Stimulated activated CD4-positive, alpha-beta T cell treated with anti-CD3 and anti-CD28 coated beads, Interleukin-1b, Interleukin-23, amount 100 ng/mL, for 48 hours (primary cell): ENCODE measurements at places on chromosomes 2 and 18.
A peak's percentile ranks its signal among the peaks of the same experiment; 100 is the strongest.

DNA sequence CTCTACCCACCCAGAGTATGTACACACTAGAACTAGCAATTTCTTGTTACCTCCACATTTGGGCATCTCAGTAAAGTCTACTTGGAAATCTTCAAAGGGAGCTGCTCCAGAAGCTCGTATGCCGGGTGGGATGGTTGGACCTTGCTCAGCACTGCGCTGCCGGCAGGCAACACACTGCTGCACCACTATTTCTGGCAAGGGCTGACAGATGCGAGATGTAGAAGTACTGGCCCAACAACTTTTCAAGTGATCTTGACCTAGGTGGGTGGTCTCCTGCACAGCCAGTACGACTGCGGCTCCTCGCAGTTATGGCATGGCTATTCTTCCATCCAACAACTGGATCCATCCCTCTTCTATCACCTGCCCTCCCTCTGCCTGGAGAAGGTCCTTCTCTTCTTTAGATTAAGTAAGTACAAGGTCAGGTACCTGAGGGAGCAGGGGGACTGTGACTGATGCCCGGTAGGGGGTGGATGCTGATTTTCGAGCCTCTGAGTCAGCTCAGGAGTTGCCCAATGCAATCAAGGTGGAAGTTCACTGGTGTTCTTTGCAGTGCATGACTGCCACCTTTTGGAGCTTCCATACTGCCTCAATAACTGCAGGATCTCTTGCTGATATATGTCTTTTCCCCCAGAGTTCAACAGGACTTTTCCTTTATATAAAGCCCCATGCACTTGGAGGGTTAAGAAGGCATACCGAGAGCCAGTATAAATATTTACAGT, 100.4 kb upstream of the SLC1A4 start:
- no peak for DNase-seq

- no peak for DNase-seq
These were observed 11.8 kb downstream of the ARHGAP15 start for GRCh38 chr2:143140864-143141661.

DNA sequence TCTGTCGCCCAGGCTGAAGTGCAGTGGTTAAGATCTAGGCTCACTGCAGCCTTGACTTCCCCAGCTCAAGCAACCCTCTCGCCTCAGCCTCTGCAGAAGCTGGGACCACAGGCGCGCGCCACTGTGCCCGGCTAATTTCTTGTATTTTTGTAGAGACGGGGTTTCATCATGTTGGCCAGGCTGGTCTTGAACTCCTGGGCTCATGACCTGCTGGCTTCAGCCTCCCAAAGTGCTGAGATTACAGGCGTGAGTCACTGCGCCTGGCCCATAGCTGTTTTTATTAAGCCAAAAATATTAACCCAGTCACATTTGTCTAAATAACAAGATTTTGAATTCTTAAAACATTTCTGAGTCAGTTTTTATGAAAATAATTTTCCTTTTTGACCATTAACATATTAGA, 6.3 kb upstream of the SFT2D3 start:
- DNase-seq = no peak

DNA sequence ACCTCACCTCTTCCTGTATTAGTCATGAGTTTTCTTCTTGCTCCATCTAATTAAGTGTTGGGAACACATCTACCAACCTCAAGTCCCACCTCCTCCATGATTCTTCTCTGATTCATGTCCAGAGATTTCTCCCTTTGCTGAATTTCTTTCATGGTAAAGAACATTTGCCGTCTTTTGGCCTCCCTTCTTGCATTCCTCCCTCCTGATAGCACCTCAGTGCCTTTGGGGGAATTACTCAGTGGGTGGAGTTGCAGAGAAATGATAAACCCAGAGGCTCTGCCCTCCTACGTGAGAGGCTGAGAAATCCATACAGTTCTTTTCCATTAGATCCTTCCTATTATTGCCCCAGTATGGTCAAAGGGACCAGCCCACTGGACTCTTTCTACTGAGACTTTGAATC, 651.9 kb downstream of the SLC4A3 start:
- DNase-seq = no peak

GRCh38 chr2:51981783-51982182, 949.9 kb upstream of the NRXN1 start:
- no peak for DNase-seq

- no peak for DNase-seq
These were observed 47.9 kb upstream of the FANCL start for GRCh38 chr2:58289029-58289428.

DNA sequence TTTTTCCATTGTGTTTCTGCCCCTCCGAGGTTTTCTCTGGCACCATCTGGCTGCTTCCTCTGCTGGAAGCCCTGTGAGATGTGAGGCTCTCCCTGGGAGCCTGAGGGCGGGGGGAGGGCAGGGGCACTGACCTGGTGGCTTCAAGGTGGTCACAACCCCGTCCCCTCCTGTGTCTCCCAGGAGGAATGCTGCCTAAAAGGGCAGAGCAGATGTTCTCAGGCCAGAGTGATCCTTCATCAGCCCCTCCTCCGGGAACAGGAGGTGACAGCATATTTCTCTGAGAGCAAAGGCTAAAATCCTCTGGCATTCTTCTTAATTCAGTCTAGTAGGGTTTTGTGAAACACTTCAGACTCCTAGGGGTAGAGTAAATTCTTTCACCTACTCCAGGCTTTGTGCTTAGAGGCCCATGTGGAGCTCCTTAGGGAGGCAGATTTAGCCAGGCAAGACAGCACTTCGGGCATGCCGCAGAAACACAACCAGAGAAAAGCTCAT, 18.3 kb upstream of the GREB1 start:
- no peak for DNase-seq

GRCh38 chr2:39778233-39778632, 825 bp downstream of the THUMPD2 start:
- DNase-seq = no peak

- DNase-seq = no peak
These were observed 54.9 kb downstream of the PRKRA start for GRCh38 chr2:178395941-178396570.

DNA sequence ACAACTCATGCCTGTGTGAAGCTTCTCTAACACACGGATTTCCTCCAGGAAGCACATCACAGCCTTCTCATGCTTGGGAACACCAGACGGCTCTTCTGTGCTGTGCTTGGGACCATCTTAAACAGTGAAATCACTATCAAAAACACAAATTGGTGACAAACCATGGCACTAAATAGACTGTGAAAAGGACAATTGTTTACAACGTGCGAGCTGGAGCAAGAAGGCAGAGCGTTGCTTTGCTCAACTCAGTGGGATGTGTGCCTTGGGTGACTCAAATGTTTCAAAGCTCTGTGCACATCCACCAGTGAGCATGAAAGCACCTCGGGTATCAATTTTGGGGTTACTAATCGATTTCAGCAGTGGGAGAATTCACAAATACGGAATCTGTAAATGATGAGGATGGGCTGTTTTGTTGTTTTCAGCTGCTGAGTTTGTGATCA, 182.4 kb upstream of the ARL4C start:
- DNase-seq = no peak

- no peak for DNase-seq
These were observed 747.5 kb upstream of the ZEB2 start for GRCh38 chr2:145267451-145267850.

- no peak for DNase-seq
These were observed 106.9 kb upstream of the OTOS start for GRCh38 chr2:240247241-240247867.

DNA sequence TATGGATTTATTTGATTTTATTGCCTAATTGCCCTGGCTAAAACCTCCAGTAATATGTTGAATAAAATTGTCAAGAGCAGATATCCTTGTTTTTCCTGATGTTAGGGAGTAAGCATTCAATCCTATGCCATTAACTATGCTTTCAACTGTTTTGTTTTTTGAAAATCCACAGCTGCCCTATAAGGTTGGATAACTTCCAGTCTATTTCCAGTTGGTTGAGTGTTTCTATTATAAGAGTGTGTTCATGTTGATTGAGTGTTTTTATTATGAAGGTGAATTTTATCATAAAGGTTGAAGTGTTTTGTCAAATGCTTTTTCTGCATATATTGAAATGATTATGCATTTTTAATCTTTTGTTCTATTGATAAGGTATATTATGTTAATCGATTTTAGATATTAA, 149.9 kb upstream of the SCN7A start:
- no peak for DNase-seq

DNA sequence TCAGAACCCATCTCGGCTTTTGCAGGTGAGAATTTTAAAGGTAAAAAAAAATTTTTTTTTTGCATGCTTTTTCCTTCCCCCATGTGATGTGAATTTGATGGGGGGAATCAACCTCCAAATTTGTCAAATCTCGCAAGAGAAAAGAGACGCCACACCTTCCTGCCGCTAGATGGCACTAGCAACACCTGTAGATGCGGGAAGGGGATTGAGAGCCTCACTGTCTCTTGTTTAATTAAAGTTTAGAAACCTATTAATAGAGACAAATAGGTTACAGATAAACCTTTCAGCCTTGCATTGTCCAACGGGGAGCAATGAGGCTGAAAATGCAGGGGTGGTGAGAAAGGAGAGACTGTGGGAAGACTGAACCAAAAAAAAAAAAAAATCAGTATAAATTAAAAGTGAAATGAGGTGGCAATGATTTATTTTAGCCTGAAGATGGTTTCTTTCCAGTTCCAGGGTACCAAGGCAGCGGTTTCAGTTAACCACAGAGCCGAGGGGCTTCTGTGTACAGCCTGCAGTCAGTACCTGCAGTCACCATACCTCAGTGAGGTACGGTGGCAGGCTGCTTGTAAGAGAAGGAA, 84.6 kb downstream of the NRP2 start:
- DNase-seq = peak; percentile 37

- DNase-seq = no peak
These were observed 213.2 kb downstream of the HDAC4 start for GRCh38 chr2:239187464-239188253.

DNA sequence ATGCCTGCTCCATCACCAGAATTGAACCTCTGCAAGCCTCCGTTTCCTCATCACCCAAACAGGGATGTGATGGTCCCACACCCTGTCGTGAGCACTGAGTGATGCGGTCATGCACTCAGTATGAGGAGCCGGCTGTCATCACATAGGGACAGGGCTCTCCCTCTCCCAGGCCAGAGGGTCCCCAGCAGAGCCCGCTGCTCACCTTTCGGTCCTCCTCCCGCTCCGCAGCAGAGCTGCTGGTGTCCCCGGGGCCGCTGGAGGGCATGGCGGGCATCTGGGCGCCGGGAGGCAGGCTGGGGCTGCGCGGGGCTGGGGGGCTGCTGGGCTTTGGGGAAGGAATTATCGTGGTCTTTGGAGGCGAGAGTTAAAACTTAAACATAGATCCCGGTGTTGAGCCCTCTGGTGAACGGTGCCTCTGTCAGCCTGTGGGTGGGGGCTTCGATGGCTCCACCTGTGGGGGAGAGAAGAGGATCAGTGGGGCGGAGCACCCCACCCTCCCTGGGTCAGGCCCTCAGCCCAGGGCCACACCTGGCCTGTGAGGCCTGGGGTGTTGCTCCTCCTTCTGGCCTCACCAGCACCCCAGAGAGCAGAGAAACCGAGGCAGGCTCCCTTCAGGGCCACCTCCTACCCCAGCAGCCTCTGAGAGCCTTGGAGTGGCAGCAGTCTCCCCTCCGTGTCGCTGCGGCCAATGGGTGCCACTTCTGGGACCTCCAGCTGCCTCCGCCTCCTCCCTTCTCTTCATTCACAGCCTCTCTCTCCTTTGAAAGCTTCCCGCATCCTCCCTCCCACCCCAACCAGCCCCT, 27.8 kb downstream of the DNMT3A start:
- no peak for DNase-seq

DNA sequence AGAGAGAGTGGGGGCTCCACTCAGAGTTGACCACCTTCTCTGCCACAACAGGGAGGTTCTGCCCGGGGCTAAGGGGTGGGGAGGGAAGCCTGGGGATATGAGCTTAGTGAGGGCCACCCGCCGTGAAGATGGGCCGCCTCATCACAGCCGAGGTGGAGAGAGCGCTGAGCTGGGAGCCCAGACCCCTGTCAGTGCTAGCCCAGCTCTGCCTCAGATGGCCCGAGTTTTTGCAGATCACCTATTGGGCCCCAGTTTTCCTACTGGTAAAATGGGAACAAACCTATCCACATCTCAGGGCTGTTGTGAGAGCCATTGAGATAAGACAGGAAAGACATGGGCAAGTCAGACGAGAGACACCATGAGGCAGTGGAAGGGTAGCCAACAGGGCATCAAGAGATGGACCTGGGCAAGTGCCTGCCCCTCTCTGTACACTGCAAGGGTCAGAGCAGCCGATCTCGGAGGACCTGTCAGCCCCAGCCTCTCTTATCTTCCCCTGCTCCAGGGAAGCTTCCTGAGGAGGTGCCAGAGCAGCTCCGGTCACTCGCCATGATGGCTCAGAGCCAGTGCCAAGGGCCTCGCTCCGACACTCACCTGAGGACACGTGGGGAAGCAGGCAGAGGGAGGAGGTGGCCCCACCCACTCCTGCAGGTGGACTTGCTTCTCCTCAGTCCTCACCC, 88.9 kb downstream of the MCFD2 start:
- no peak for DNase-seq

- no peak for DNase-seq
These were observed 26.4 kb downstream of the KCNIP3 start for GRCh38 chr2:95323347-95324155.

DNA sequence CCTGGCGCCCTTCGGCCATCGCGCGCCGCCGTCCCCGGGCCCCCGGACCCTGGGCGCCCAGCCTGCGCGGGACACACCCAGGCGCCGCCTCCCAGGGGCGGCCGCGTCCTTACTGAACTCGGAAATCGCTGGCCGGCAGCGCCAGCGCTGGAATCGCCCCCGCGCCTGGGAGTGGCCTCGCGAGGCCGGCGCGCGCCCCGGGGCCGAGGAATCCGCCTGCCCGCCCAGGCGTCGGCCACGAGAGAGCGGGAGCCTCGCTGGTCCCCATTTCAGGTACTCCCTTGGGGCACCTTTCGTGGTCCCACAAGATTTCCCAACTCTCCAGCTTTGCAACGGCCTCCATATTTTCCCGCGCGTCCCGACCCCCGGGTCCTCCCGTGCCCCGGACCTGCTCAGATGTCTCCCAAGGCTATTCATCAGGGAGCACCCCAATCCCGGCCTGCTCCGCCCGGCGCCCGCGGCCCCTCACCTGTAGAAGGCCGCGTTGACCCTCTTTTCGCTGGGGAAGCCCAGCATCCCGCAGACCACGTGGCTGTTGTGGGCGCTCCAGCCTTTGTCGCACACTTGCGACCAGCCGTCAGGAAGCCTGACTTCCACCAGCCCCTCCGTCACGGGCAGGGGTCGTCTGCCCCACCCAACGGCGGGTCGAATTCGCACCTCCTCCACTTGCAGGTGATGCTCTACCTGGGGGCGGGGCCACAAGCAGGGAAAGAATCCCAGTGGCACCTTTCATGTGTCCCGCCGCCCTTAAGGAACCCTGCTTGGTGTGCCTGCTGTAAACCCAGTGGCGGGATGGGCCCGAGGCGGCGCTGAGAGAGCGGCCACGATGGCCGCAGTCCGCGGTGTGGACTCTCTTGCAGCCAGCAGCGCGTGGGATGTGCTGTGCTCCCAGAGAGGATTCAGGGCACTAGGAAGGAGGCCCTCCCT, 4.6 kb downstream of the LOXL3 start:
- DNase-seq = no peak

DNA sequence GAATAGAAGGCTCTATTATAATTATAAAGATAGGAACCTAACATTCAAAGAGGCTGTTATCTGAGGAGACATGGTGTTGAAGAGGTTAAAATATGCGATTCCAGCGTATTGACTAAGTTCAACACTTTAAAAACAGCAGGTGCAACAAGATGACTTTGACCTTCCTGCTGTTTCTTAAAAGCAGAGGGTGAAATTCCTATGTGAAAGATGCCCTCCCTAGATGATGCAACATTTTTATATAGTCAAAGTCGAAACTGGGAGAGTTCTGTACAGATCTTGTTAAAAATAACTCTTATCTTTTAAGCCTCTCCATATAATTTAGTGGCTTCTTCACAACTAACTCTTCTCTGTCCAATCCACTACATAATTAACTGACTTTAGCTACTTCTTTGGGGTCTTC, 4.4 kb upstream of the ACKR3 start:
- DNase-seq = no peak
